ENCODE measurements at places on chromosomes 1 and 21. TPM values are rescaled to one million over a fixed set of nuclear protein-coding genes. Genes with fewer than 3 reads are reported as not detected.
A peak's percentile ranks its signal among the peaks of the same experiment; 100 is the strongest.

- DNase-seq = no peak
These were observed 83.8 kb downstream of the CAPZB start for GRCh38 chr1:19401535-19401889.

- DNase-seq = peak; percentile 96
These were observed 57.8 kb downstream of the FOXO6 start for GRCh38 chr1:41418857-41419583.

GRCh38 chr1:176691251-176692228 lies 228.6 kb downstream of the PAPPA2 start:
- no peak for DNase-seq

DNA sequence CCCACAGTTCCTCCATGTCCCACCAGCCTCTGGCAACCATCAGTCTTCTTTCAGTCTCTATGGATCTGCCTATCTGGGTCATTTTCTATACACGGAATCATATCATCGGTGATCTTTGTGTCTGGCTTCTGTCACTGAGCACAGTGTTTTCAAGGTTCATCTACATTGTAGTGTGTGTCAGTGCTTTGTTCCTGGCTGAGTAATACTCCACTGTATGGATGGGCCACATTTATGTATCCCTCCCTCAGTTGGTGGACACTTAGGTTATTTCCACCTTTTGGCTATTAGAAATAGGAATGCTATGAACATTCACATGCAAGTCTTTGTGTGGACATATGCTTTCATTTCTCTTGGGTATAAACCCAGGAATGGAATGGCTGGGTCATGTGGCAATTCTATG lies 46.6 kb downstream of the RIPK4 start:
- no peak for DNase-seq

- no peak for DNase-seq
These were observed 22.7 kb upstream of the DYNLT5 start for GRCh38 chr1:66729523-66729922.

- DNase-seq = peak; percentile 93
These were observed 29.6 kb downstream of the ACOT11 start for GRCh38 chr1:54577612-54578011.

- DNase-seq = no peak
These were observed 1.2 kb downstream of the CBR1 start for GRCh38 chr21:36070999-36071398.

DNA sequence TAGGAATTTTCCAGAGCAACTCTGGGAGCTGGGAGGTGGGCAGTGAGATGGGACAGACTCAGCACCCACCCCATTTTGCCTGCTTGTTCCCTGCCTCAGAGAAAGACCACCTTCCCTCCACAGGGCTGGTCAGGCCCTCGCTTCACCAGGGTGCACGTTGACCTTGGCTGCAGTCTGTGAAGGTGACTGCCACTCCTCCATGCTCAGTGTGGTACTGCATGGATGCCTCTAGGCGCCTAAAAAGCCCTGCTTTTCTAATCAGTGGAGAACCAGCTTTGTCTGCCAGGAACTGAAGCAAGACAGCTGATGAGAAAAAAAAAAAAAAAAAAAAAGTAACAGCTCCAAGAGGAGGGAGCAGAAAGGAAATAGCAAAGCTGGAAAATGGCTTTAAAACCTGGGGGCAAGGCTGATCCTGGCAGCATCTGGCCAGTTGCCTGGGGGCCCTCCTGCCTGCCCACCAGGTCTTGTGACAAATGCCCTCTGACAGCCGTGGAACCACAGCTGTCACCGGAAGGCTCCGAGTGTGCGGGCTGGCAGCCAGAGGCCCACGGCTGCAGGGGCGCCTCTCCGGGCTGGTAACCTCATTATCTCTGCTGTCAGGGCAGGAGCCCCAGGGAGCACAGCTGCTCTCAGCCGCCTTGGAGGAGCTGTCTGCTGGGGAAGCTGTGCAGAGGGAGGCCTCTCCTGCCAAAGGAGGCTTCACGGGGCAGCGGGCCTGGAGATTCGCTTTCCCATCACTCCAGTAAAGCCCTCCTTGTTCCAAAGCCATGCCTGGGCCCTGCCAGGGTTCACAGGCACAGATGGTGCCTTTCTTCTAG lies 13.7 kb downstream of the KIAA1614 start:
- DNase-seq = no peak

- no peak for DNase-seq
These were observed 25.0 kb upstream of the NLRP3 start for GRCh38 chr1:247390996-247391395.

- DNase-seq = no peak
These were observed 7.5 kb upstream of the FNDC5 start for GRCh38 chr1:32878183-32878582.

GRCh38 chr1:98766255-98766654 lies 104.7 kb downstream of the SNX7 start:
- DNase-seq = no peak

- DNase-seq = peak; percentile 71
These were observed at the start of gene ACTRT2 for GRCh38 chr1:3021233-3021671. ACTRT2 (plus strand) TSS chr1:3021467; CDS start chr1:3021687, 220 bp downstream.

DNA sequence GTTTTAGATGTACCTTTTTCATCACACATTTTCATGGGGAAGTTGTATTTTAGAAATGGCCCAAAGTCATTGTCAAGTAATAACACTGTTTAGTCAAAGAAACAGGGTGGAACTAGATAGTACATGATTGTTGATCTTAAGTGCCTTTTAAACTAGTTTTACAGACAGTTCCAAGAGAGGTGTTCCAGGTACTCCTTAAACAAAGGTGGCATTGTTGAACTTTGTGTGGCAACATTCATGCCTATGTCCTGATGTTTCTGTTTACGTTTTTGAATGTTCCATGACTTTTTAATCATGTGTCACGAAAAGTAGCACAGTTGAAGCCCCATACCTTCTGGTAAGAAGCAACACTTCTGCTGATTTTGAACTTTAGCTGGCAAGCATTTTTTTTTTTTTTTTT lies 9.1 kb upstream of the SH3D21 start:
- DNase-seq = no peak

- peak; percentile 66 for DNase-seq
These were observed 347.2 kb downstream of the NPHP4 start for GRCh38 chr1:5645135-5645399.

GRCh38 chr1:150881331-150882070 lies 5.1 kb upstream of the ARNT start:
- DNase-seq = no peak

GRCh38 chr1:230232371-230232771 lies 165.3 kb downstream of the GALNT2 start:
- no peak for DNase-seq

- no peak for DNase-seq
These were observed 20.3 kb upstream of the BMP8B start for GRCh38 chr1:39808784-39809517.

GRCh38 chr1:235838021-235838420 lies 28.7 kb downstream of the LYST start:
- DNase-seq = no peak

DNA sequence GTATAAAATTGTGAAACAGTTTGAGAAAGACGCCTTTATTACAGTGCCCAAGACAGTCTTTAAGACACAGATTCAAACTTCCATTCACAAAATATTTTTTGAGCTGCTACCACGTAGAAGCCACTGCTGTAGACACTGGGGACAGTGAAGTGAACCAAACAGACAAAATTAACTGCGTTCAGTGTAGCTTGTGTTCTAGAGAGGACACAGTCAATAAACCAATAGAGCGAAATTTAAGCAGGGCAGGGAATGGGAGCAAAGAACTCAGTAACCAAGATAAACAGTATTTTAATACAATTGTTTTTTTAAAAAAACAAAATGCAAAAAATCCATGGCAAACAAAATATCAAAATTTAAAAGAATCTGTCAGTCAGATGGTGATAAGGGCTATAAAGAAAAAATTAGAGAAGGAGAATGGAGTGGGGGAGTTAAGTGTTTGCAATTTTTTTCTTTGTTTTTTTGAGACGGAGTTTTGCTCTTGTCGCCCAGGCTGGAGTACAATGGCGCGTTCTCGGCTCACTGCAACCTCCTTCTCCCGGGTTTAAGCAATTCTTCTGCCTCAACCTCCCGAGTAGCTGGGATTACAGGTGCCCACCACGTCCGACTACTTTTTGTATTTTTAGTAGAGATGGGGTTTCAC lies 719 bp upstream of the PARS2 start:
- no peak for DNase-seq

DNA sequence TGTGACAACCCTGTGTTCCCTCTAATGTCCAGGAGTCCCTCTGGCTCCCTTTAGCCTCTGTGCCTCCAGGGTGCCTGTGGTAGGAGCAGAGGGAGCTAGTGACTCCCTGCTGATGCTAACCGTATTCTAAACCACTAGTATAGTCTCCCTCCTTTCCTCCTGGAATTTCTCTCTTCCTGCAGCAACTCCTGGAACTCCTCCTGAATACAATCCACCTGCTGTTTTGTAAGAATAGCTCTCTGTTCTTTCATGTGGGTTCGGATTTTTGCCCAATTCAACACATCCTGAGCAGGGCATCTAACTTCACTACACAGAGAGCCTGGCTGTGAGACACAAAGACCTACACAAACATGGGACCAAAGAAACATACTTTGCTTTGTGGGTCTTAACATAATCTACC lies 107.9 kb downstream of the RUNX1 start:
- DNase-seq = no peak

DNA sequence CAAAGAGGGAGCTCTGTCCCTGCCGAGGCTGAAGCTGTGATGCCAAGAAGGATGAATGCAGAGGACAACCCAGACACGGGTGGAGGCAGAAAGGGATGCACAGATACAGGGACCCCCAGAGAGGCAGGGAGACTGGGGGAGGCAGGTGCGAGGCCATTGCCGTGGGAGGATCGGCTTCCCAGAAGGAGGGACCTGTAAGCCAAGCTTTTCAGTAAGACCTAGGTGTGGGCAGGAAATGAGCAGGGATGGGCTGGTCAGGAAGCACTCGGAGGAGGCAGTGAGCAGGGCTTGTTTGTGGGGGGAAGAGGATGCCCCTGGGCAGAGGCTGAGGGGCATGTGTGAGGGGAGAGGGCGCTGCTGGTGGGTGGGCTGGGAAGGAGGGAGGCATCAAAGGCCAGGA lies 67.7 kb upstream of the WNT4 start:
- peak; percentile 58 for DNase-seq

GRCh38 chr1:16276302-16277030 lies 39.5 kb upstream of the CPLANE2 start:
- DNase-seq = no peak

- DNase-seq = no peak
These were observed 142.8 kb upstream of the ARHGEF16 start for GRCh38 chr1:3311711-3312110.

- DNase-seq = peak; percentile 72
These were observed 10.2 kb downstream of the IL24 start for GRCh38 chr1:206907304-206907991.

- peak; percentile 83 for DNase-seq
These were observed 172.5 kb downstream of the ST6GALNAC5 start for GRCh38 chr1:77039739-77040138.

- DNase-seq = no peak
These were observed 15.5 kb downstream of the LYPLAL1 start for GRCh38 chr1:219189021-219189824.

- DNase-seq = no peak
These were observed 13.1 kb downstream of the SDCCAG8 start for GRCh38 chr1:243268751-243269460.

DNA sequence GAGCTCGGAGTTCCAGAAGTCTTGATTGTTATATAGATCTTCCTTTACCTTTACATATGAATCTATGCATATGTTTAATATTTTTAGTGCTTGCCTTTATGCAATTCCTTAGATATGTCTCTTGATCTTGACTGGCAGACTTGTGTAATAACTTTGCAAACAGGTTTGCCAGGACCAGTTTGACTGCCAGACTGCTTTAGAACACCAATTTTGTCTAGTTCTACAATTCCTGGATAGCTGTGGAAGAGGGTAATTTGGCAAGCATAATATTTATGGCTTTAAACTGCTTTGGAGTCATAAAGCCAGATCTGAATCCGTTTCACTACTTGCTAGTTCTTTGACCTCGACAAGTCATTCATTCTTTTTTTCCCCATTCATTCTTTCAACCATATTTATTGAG lies 250.0 kb downstream of the FAF1 start:
- DNase-seq = no peak

- no peak for DNase-seq
These were observed 248.8 kb upstream of the PBX1 start for GRCh38 chr1:164310166-164310565.

DNA sequence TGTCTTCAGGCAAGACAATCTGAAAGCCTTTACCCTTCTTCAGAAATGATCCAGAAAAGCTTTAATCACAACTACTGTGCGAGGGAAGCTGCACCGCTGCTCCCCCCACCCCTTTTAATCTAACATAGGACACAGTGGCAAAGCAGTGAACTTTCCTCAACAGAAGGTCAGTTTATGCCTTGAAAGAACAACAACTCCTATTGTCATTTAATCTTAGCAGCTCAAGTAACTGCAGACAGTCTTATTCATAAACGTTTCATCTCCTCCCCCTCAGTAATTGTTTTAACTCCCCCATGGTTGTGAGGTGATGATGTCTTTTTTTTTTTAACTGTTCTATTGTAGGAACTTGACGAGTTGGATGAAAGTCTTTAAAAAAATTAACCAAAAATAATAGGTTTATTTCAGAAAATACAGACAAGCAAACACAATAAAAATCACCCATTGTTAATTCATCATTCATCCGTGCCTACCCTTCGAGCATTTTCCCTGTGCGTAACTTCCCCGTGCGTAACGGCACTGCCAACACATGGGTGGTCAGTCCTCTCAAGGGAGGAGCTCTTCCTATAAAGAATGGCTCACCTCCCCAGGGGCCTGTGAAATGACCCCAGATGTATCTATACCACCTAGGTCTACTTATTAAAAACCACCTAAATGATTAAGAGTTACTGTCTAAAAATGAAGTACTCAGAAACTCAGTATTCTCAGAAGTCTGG lies 3.3 kb upstream of the ADAR start:
- no peak for DNase-seq

DNA sequence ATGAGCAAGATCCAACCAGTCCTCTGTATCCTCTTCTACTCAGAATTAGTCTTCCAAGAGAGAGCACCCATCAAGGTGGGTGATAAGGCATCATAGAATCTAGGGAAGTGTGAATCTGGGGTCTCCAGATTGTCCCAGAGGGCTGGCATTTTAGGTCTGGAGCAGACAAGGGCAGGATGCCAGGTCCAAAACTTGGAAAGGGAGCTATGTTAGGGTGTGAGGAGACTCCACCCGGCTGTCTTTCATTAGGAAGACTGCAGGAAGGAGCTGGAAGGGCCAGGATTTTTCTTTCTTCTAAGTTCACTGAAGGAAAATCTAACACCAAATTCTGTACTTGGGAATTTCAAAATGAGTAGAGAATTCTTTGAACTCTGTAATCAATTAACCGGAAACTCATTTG lies 86.1 kb upstream of the BMP8A start:
- no peak for DNase-seq

The RNF223 gene
- total RNA-seq = not detected

The HTR1D gene
- total RNA-seq = not detected

The AHDC1 gene
- total RNA-seq = 54.5 TPM

The RRP1 gene
- 10.7 TPM for total RNA-seq

The SCNM1 gene
- total RNA-seq = 27.0 TPM

The MYCL gene
- 0.51 TPM for total RNA-seq

The SPRR3 gene
- total RNA-seq = not detected

The KDM1A gene
- 31.1 TPM for total RNA-seq

The INTS3 gene
- 41.4 TPM for total RNA-seq

The SPRR2A gene
- total RNA-seq = not detected

The C1orf198 gene
- total RNA-seq = 79.5 TPM

The MIB2 gene
- total RNA-seq = 29.4 TPM

The ZNF697 gene
- 5.0 TPM for total RNA-seq

The GPR37L1 gene
- total RNA-seq = 0.09 TPM

The SAMD11 gene
- total RNA-seq = 38.0 TPM

The NBPF4 gene
- not detected for total RNA-seq

The RIPPLY3 gene
- total RNA-seq = not detected

The KIAA1614 gene
- 12.7 TPM for total RNA-seq

The OLIG2 gene
- total RNA-seq = not detected

The FCRL2 gene
- total RNA-seq = 0.19 TPM

The TSPAN2 gene
- total RNA-seq = 43.9 TPM

The TMEM54 gene
- 33.5 TPM for total RNA-seq

Measured in posterior vena cava (tissue), 2 donors.